Omental fat pad (tissue), 4 donors: ENCODE measurements at places on chromosomes 11 and 22.

DNA sequence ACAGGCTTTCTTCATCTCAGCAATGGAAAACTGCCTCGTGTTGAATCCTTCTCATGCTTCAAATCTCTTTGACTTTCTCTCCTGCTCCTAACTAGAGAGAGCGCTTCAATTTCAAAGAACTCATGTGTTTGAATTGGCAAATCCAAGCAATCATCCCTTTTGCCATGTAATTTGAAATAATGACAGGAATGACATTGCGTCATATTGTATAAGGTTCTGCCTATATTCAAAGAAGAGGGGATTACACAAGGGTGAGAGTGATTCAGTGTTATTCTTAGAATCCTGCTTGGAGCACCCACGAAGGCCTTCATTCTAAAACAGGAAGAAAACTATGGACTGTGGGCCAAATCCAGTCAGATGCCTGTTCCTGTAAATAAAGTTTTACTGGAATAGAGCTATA is 720.6 kb downstream of the JRKL start:
- no peak for DNase-seq

- no peak for DNase-seq
Measured at GRCh38 chr11:47083913-47084312, 92.8 kb downstream of the ARFGAP2 start.

GRCh38 chr22:42414565-42415303 is 17.5 kb downstream of the NFAM1 start:
- no peak for DNase-seq

GRCh38 chr22:17647991-17648390 is 9.4 kb downstream of the BCL2L13 start:
- no peak for DNase-seq

DNA sequence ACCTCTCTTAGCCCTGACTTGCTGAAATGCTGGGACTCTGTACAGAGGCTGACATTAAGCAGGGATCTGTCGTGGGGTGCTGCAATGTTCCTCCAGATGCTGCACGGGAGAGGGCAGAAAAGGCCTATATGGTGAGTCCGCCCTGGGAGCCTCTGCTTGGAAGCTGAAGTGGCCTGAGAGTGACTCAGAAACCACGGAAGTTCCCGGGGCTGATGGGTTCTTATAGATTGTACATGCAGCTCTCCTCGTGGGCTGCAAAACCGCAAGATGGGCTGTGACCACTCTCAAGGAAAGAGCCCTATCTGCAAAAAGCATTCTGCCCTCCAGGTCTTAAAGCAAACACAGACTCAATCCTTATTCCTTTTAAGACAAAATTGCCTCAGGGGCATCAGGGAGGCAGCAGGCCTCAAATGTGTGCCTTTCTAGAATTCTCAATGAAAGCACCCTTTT is 5.8 kb upstream of the SLC43A3 start:
- DNase-seq = no peak

DNA sequence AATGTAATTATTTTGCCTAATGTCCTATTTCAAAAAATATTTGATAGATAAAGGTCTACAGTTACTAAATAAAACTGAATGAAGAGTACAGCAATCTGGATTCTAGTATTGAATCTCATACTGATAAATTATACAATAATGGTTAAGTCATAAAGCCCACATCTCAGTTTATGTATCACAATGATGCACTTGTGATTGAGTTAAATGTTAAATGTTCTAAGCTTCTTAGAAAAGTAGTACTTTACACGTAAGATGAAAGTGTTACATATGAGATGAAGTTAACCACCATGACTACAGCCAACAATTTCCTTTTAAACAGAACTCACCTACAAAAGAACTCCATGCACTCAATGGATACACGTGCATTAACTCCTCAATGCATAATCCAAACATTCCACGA is 51.7 kb downstream of the PHF21A start:
- no peak for DNase-seq

- no peak for DNase-seq
Measured at GRCh38 chr11:11960687-11961086, 47.7 kb downstream of the DKK3 start.

DNA sequence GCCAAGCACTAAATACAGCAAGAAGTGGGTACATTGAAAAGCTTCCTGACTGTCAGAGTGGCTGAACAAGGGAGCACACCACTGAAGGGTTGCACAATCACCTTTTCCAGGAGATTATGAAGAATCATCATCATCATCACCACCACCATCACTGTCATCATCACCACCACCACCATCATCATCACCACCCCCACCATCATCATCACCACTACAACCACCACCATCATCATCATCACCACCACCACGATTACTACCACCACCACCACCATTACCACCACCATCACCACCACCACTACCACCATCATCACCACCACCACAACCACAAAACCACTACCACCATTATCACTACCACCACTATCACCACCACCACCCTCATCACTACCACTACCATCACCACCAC is 147.9 kb upstream of the TBCEL start:
- no peak for DNase-seq

- no peak for DNase-seq
Measured at GRCh38 chr11:123742031-123742723, 717 bp upstream of the ZNF202 start.

- DNase-seq = no peak
Measured at GRCh38 chr11:57273448-57274058, 36.5 kb upstream of the APLNR start.

- no peak for DNase-seq
Measured at GRCh38 chr11:50030193-50030592, 2.5 kb upstream of the OR4C45 start.

DNA sequence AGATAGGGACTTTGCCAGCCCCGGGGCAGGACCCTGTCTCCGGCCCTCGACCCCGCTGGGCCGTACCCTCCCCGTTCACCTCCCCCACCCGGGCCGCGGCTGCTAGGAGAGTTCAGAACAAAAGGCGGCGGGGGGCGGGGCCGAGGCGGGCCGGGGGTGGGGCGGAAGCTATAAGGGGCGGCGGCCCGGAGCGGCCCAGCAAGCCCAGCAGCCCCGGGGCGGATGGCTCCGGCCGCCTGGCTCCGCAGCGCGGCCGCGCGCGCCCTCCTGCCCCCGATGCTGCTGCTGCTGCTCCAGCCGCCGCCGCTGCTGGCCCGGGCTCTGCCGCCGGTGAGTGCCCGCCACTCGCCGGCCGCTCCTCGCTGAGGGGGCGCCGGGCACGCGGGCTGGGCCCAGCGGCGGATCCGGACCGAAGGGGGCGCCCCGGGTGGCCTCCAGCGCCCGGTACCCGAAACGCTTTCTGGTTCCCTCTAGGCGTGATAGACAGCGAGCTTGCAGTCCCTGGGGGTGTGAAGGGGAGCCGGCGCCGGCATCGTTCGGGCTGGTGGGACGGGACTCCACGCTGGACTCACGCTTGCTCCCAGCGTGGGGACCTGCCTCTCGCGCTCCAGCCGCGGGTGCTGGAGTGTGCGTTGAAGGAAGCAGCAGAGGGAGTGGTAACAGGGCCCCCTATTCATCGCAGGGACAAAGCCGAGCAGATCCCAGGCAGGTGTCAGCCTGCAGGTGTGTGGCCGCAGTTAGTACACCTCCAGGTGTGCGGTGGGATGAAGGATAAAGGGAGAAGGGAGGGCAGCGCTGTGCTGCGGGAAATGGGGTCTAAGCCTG is at the start of gene MMP11:
Gene MMP11 (plus strand): TSS at position 201 of the 825 bp plus-strand sequence. CDS start 22 bp downstream, at position 223.
- no peak for DNase-seq

DNA sequence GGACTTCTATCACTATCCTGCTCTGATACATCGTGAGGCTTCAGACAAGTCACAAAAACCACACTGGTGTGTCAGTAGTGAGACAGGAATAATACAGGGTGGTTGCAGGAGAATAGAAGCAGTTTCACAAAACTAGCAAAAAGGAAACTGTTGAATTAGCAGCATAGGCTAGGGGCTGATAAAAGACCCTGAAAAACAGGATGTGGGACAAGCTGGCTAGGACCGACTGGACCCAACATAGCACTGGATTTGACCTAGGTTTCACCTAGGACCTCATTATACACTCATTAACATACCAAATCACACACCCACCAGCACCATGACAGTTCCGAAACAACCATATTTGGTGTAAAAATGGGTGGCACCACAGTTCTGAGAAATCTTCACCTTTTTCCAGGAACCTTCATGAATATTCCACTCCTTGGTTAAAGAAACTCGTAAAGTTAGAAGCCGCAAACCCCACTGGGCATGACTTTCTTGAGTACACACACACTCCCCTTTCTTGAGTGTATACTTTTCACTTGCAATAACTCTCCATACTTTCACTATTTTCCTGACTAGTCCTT is 76.2 kb downstream of the SLC1A2 start:
- DNase-seq = no peak

GRCh38 chr11:65785319-65786007 is 1.4 kb upstream of the OVOL1 start:
- no peak for DNase-seq

DNA sequence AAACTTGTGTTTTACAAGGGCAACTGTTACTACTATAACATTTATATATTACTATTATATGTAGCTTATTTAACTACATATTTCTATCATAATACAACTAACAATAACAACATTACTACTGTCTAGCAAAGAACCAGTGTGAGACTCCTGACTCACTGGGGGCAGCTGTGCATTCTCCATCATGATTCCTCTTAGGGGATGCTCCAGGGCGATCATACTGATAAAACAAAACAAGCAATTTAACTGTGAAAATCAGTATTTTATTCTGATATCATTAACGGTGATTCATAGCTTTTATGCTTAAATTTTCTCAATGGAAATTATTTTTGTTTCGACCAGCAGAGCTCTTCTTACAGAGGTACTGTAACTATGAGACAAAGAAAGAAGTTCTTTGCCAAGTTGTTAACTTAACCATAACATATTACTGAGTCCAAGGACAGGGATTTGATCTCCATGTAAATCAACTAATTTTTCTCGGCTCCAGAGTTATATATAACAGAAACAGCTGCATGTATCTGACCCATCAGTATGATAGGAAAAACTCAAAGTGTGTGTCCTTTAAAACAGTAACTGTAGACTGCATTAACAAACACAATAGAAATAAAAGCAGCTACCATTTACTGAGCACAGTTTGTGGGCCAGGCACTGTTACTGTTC is 24.8 kb upstream of the FNBP4 start:
- DNase-seq = no peak

DNA sequence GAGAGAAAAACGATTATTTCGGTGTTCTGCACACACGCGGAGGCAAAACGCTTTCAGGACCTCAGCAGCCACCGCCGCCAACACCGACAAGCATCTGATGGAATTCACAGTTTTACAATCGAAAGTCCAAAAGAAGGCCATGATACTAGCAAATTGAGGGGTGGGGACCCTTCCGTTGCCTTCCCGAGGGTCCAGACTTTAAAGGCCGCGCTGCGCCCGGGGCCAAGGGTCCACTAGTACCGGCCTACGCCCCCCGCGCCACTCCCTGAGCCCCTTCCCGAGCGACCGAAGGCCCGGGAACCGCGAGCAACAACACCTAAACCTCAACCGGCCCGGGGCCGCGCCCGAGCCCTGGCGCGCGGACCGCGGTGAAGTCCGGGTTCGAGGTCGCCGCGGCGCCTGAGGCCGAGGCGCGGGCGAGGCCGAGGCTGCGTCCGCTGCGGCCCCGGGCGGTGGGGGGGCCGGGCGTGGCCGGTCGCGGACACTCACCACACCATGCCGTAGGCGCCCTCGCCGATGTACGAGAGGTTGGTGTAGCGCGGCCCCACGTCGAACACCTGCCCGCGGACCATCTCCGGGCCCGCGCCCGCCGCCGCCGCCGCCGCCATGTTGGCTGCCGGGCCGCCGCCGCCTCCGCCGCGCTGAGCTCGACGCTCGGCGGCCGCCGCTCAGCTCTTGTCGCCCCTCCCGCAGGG is 465 bp downstream of the MAPK1 start:
- no peak for DNase-seq

DNA sequence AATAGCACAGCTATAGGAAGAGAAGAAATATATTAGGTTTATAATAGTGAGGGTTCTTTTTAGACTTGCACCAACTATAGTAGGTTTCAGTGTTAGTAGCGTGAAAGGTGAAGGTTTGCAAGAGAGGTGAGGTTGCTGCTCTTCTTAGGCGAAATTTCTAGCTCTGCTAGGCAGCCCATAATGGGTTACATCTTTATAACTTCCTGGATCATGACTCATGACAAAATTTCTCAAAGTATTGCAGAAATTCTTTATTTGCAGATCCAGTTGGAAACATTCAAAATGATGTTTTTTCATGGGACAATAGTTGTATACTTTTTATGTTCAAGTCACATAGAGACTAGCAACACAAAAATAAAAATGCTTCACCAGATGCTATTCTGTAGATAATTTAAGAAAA is 260.0 kb downstream of the SOX6 start:
- no peak for DNase-seq

- DNase-seq = no peak
Measured at GRCh38 chr22:44745853-44746789, 6.3 kb upstream of the ARHGAP8 start.

- DNase-seq = no peak
Measured at GRCh38 chr11:48058064-48058463, 77.7 kb downstream of the PTPRJ start.

GRCh38 chr11:69218271-69218682 is 62.5 kb downstream of the SMIM38 start:
- no peak for DNase-seq

GRCh38 chr11:534396-535209 is 773 bp downstream of the HRAS start:
- DNase-seq = no peak

- no peak for DNase-seq
Measured at GRCh38 chr22:44618400-44618799, 83.6 kb upstream of the PRR5 start.

GRCh38 chr22:48069256-48069655 is 1306.8 kb downstream of the TBC1D22A start:
- DNase-seq = no peak

- DNase-seq = no peak
Measured at GRCh38 chr11:65700399-65700798, 11.7 kb upstream of the KAT5 start.

DNA sequence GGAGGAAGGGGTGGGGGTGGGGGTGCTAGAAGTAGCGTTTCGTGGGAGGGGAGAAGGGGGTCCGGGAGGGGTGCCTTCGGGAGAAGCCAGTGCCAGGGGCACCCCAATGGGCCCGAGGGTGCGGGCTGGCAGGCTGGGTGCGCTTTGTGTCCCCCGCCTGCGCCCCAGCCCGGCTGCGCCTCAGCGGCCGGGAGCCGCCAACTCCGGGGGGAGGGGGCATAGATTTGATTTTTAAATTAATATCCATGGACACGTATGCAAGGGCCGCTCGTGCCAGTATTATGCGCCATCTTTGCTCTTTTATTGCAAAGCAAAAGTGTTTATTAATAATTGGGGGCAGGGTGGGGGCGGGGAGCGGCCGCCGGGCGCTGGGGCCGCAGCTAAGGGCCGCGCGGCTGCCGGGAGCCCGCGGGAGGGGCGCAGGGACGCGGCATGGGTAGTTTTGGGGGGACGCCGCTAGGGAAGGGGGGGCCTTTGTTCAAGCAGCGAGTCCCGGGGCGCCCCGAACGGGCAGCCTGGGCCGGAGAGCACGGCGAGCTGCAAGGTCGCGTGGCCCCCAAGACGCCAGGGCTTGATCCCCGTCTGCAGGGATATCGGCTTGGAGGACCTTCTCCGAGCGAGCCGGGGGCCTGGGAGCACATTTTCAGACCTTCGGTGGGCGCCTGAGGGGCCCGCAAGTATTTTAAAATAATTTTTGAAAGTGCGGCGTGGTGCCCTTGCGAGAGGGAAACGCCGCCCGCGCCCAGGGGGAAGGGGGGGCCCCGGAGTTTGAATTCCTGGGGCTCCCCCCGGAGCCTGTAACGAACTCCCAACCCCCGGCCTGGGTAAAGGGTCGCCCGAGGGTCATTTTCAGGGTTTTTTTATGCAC is 959 bp downstream of the CCND1 start:
- DNase-seq = no peak

- no peak for DNase-seq
Measured at GRCh38 chr22:40728731-40729189, 49.5 kb downstream of the MCHR1 start.
